ENCODE measurements at places on chromosomes 12 and 14. TPM values are rescaled to one million over a fixed set of nuclear protein-coding genes. Genes with fewer than 3 reads are reported as not detected.

TAS2R30 gene
- not detected for polyA plus RNA-seq

ZDHHC17 gene
- polyA plus RNA-seq: 71.4 TPM

SOAT2 gene
- polyA plus RNA-seq: 0.33 TPM

PLEKHD1 gene
- polyA plus RNA-seq: not detected

SEC23A gene
- not detected for polyA plus RNA-seq

IL22 gene
- polyA plus RNA-seq: not detected

POTEG gene
- 0.11 TPM for polyA plus RNA-seq

CAPZA3 gene
- not detected for polyA plus RNA-seq
